Panc1 (cell line): ENCODE measurements at places on chromosomes 6 and 20.

DNA sequence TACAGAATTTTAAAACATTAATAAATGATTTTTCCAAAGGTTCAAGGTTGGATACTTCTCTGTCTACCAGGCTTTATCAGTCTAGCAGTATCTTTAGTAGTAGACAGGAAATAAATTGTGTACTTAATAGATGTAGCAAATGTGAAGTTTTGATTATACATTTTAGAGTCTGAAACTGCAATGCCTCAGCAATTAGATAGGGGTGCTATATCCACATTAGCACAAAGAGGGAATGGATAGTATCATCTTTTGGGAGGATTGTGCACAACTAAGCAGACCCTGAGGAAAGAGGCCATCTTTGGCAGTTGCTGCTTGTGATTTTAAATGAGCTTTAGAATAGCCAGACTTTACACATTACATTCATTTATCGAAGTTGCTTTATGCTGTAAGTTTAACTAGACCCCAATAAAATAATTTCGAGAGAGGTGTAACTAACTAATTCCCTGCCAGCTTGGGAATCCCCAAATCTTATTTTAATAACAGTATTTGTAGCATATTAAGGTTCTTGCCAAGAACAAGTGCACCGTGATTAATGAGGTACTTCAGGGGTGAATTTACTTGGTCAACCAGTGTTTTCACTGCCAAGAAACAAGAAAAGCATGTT lies 2.8 kb downstream of the KCNQ5 start:
- DNase-seq, result no peak

DNA sequence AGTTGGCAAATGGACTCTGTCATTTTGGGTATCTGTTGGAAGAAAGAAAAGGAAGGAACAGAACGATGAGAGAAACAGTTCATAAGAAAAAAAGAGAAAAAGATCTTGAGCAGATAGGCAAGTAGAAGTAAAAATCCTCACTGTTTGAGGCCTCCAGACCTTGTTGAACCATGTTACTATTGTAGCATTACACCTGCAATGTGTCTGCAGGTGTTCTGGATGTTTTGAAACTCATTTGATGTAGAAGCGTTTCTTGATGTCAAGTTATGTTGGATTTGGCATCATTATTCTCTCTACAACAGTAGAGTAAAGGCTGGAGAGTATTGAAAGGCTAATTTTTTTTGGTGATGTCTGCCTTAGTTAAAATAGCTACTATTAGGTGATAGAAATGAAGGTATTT lies 108.7 kb downstream of the CARMIL1 start:
- DNase-seq, result no peak

- no peak for DNase-seq
Measured at GRCh38 chr6:37994223-37994622, 174.7 kb downstream of the ZFAND3 start.

DNA sequence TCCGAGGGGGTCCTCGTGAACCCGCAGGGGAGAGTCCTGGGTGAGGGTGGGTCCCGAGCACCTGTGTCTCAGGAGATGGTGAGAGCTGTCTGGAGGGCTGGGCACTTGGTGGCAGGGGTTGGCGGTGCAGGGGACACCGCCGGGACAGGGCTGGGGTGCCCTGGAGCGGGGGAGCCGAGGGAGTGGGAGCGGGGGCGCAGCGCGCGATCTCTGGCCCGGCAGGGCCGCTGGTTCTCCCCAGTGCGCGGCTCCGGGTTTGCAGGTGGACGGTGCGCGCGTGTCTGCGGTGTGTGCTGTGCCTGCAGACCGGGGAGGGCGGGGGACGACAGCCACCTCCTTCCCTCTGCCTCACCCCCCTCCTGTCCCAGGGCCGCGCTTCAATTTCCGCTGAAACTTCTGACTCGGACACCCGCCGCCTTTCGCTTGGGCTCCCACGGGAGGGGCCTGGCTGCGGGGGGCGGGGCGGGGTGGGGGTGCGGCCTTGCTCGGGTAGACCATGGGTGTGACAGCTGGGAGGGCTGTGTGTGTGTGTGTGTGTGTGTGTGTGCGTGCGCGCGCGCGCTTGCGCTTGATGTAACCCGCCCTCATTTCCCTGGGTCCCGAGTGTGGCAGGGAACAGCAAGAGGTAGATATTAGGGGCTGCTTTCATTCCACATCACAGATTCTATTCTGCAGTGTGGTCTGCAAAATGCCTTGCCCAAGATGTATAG lies 1.2 kb downstream of the TRIB3 start:
- DNase-seq, result no peak

GRCh38 chr20:58651559-58651945 lies 469 bp downstream of the STX16 start:
- no peak for DNase-seq
